ENCODE measurements at places on chromosomes 3 and 15.

DNA sequence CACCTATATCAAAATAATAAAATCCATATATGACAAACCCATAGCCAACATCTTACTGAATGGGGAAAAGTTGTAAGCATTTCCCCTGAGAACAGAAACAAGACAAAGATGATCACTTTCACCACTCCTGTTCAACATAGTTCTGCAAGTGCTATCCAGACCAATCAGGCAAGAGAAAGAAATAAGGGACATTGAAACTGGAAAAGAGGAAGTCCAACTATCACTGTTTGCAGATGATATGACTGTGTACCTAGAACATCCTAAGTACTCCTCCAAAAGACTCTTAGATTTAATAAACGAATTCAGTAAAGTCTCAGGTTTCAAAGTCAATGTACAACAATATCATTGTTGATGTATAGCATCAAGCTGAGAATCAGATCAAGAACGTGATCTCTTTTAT is 35.6 kb upstream of the FGF7 start:
- no peak for DNase-seq

GRCh38 chr15:52699457-52699856 is 20.3 kb upstream of the ATOSA start:
- no peak for DNase-seq

DNA sequence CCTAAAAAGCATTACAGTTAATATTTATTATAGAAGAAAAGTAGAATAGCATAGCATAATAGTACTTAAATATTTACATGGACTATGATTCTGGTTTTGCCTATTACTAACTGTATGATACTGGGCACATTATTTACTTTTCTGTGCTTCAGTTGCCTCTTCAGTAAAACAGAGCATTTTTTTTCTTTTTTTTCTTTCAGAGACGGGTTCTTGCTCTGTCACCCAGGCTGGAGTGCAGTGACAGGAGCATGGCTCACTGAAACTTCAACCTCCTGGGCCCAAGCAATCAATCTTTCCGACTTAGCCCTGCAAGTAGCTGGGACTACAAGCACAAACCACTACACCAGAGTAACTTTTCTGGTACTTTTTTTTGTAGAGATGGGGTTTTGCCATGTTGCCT is 47.0 kb downstream of the GYG1 start:
- DNase-seq = no peak

GRCh38 chr3:186669378-186670084 is 3.7 kb downstream of the HRG start:
- DNase-seq = no peak

- DNase-seq = no peak
Measured at GRCh38 chr15:88388686-88389085, 78.5 kb downstream of the MRPL46 start.

GRCh38 chr3:62134061-62134496 is 239.3 kb downstream of the FEZF2 start:
- DNase-seq = no peak

DNA sequence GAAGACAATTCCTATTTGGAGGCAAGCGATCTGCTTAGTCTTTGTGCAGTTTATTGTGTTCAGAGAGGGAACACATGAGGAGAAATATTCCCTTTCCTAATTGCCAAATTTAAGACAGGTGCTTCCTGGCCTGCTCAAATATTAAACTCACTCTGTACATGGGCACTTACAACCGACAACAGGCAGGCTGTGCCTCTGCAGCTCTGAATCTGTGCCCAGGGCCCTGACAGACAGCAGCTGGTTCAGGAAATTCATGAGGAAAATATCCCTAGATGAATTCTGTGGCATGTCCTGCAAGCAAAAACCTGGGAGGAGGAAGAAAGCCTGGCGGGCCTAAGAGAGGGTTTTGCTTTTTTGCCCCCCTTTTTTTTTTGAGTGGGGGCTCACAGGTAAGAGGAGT is 169.3 kb upstream of the TRIM42 start:
- DNase-seq = no peak

DNA sequence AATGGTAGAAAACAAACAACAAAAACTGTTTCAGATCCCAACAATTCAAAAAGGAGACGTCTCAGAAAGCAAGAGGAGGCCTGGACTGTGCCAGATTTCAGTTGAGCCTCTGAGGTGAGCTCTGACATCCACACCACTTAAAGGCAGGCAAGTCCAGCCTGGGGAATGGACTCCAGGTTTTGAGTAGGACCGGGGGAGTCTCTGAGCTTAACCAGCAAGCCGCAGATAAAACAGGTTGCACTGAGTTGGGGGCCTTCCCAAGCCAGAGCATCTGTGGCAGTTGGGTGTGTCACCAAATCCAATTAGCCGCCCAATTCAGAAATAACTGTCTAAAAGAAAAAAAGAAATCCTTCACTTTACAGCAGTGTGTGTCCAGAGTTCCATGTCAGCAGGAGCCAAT is 54.7 kb downstream of the OXNAD1 start:
- DNase-seq = no peak

- DNase-seq = no peak
Measured at GRCh38 chr15:101506491-101506890, 17.0 kb upstream of the PCSK6 start.

- DNase-seq = no peak
Measured at GRCh38 chr15:27278761-27279160, 307.8 kb downstream of the GABRG3 start.

- DNase-seq = no peak
Measured at GRCh38 chr3:180420016-180420415, 181.9 kb upstream of the TTC14 start.

GRCh38 chr3:193971261-193971751 is 164.6 kb upstream of the HES1 start:
- DNase-seq = no peak

DNA sequence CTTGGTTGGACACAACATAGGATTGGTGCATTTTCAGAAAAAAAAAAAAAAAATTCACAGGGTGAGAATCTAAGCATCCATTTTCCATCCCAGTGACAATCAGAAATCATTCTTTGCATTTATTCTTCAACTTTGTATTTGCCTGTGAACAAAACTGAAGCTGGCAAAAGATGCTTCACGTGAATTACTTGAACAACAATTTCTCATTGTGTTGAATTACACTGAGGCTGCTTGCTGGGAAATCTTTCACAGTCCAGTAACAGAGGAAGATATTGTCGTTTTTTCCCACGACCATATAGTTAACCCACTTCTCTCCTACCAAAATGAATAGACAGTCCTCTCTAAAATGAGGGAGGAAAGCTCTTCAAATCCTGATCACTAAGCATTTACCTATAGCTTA is 4.3 kb upstream of the SLCO3A1 start:
- no peak for DNase-seq

- no peak for DNase-seq
Measured at GRCh38 chr3:120554812-120555606, 41.1 kb upstream of the NDUFB4 start.

DNA sequence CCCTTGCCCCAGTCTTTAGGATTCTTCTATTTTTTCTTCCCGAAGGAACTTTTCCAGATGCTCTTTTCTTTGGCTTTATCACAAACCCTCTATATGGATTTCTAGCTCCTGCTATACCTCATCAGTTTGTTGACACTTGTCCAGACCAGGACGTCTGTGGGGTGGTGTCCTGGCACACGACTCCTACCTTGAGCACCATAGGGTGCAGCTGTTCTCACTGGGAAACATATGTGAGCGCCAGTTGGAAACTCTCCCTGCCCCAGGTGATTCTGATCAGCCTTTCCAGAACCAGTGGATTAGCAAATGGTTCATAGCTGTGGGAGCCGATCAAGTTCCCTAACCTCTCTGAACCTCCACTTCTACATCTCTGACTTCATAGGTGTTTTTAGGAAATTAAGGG is 40.6 kb upstream of the USP3 start:
- DNase-seq = no peak

- DNase-seq = no peak
Measured at GRCh38 chr15:50210462-50211157, 28.6 kb downstream of the SLC27A2 start.

GRCh38 chr3:181885868-181886630 is 174.3 kb downstream of the SOX2 start:
- no peak for DNase-seq

DNA sequence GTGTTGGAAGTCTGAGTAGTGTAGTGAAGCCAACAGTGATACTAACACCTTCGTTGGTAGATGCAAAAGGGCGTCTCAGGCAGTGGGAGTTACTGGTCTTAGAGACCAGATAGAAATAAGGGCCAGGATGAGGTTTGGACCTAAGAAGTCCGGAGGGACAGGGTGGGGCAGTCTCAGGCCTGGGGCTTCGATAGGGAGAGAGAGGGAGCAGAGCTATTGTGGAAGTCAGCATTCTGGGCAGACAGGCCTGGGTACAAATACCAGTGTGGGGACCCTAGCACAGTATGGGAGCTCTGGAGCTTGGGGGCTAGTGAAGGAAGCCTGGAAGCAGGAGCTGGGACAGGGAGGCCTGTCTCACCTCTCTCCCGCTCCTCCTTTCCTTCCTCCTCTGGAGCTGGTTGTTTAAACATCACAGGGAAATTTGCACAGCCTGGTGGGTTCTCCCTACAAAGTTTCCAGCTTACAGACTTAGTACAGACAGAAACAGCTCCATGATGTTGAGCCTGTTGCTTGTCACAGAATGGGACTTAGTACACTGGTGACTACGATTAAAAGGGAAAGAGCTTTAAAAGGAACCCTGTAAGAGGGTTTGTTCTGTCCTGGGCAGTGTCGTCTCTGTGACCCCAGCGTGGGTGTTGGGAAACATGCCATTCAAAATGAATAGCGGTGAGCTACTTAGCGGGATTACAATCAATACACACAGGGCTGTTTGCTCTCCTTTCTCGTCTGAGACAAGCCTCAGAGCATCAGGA is 76.4 kb upstream of the TNFAIP8L3 start:
- DNase-seq = no peak

DNA sequence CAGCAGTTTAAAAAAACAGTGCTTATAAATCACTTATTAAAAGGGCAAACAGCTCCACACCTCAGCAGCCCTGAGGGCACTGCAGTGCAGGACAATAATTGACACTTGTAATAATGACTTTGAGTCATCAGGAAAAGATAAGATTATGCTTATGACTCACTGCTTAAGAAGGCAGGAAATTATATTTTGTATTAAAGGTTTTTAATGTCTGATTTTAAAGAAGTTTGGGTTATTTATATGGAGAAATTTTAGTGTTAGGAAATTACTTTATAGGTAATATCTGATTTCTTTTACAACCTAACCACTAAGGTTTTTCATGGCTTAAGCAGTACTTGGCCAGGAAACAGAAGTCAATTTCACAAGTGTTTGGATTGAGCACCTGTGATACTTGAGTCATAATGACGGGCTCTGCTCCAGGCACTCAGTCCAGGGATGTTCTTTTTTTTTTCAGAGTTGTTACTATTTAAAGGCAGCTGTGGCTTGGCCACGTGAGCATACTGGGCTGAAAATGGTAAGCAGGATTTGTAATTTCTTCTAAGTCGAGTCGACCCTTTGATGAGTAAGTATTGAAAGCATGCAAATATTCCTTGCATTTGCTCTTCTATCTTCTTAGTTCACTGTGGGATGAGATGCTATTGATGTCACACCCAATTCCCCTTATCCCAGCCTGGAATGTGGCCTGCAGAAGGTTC is 21.6 kb upstream of the SLC6A20 start:
- no peak for DNase-seq

- DNase-seq = no peak
Measured at GRCh38 chr3:37953707-37954394, 36.7 kb upstream of the VILL start.

DNA sequence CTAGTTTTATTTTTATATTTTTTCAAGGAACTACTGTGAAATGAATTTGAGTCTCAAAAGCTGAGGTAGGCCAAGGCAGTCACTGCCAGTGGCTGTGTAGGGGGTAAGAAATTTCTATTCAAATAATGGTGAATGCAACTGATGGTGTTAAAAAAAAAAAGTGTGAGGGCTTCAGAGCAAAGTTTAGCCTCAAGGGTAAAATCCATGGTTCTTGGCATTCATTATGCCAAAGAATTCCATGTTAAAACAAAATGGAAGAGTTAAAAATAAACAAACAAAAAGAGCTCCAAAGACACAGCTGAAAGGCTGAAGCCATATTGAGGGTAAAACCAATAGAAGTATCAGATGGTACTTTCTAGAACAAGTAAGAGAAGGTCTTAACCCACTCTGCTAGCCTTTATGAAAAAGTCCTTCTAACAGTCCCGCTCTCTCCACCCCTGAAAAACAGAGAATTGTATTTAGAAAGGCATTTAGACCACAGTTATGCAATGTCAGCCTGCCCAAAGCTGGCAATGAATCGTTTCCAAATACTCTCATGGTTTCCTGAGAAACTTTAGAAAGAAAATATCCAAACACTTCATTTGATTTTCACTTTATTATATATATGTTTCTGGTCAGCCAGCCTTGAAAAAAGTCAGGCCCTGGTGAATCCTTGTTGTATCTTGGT is 158.4 kb upstream of the GMNC start:
- DNase-seq = no peak

- no peak for DNase-seq
Measured at GRCh38 chr3:17420668-17421067, 321.8 kb downstream of the TBC1D5 start.

- no peak for DNase-seq
Measured at GRCh38 chr15:63626955-63627354, 29.8 kb downstream of the FBXL22 start.

GRCh38 chr3:196175116-196175625 is 36.0 kb downstream of the ZDHHC19 start:
- DNase-seq = no peak

GRCh38 chr3:52078781-52079560 is 22.6 kb upstream of the DUSP7 start:
- no peak for DNase-seq
